Foreskin keratinocyte (primary cell): ENCODE measurements at places on chromosomes 6 and 20. TPM values are rescaled to one million over a fixed set of nuclear protein-coding genes. Genes with fewer than 3 reads are reported as not detected.

Gene MUCL3
- polyA plus RNA-seq, result not detected in 2 replicates

Gene ZSCAN23
- polyA plus RNA-seq, result not detected in 2 replicates

Gene VNN1
- polyA plus RNA-seq, result 0.55 and 0.61 TPM in 2 replicates

Gene FAM83C
- polyA plus RNA-seq, result 2.3 and 3.1 TPM in 2 replicates

Gene ELOVL2
- 0.06 and 0.07 TPM in 2 replicates for polyA plus RNA-seq

Gene PLEKHG1
- 0.60 and 0.64 TPM in 2 replicates for polyA plus RNA-seq

Gene SNAP25
- not detected in 2 replicates for polyA plus RNA-seq

Gene PCSK2
- polyA plus RNA-seq, result not detected in 2 replicates

Gene PDE10A
- not detected in 2 replicates for polyA plus RNA-seq

Gene CRISP3
- polyA plus RNA-seq, result not detected in 2 replicates

Gene ADGB
- not detected in 2 replicates for polyA plus RNA-seq

Gene SIRPB1
- polyA plus RNA-seq, result 0.32 and 0.35 TPM in 2 replicates

Gene HLA-B
- polyA plus RNA-seq, result 319 and 484 TPM in 2 replicates

Gene PI16
- 0.02 TPM in 1 of 2 replicates, not detected in the other for polyA plus RNA-seq

Gene TTBK1
- 0.02 and 0.06 TPM in 2 replicates for polyA plus RNA-seq

Gene TFAP2B
- polyA plus RNA-seq, result 0.23 and 0.63 TPM in 2 replicates

Gene ADGRF5
- polyA plus RNA-seq, result not detected in 2 replicates

Gene HSPA12B
- polyA plus RNA-seq, result 0.02 TPM in 2 replicates

Gene FGD2
- 0.04 TPM in 1 of 2 replicates, not detected in the other for polyA plus RNA-seq

Gene BMP6
- 0.07 and 1.0 TPM in 2 replicates for polyA plus RNA-seq

Gene TGM3
- not detected in 2 replicates for polyA plus RNA-seq

Gene NKX2-4
- polyA plus RNA-seq, result not detected in 2 replicates

Gene KIF6
- polyA plus RNA-seq, result 0.08 and 0.27 TPM in 2 replicates

Gene ECT2L
- not detected in 2 replicates for polyA plus RNA-seq

Gene CCR6
- polyA plus RNA-seq, result not detected in 2 replicates

Gene SDC4
- polyA plus RNA-seq, result 136 and 143 TPM in 2 replicates

Gene COL11A2
- 0.13 and 0.16 TPM in 2 replicates for polyA plus RNA-seq

Gene RNF182
- 0.27 and 0.30 TPM in 2 replicates for polyA plus RNA-seq

Gene BFSP1
- 1.3 and 1.5 TPM in 2 replicates for polyA plus RNA-seq

Gene ATP9A
- 1.1 and 1.7 TPM in 2 replicates for polyA plus RNA-seq

Gene MLN
- polyA plus RNA-seq, result not detected in 2 replicates

Gene PKIB
- polyA plus RNA-seq, result 0.94 and 2.8 TPM in 2 replicates

Gene UBE2J1
- 14.0 and 14.9 TPM in 2 replicates for polyA plus RNA-seq

Gene SLC17A1
- not detected in 2 replicates for polyA plus RNA-seq

Gene SCUBE3
- polyA plus RNA-seq, result under 0.01 and 0.01 TPM in 2 replicates

Gene TSBP1
- not detected in 2 replicates for polyA plus RNA-seq

Gene EDN3
- not detected in 2 replicates for polyA plus RNA-seq

Gene LY6G6D
- polyA plus RNA-seq, result not detected in 2 replicates

Gene DNMT3B
- 0.79 and 1.1 TPM in 2 replicates for polyA plus RNA-seq

Gene OR2B6
- polyA plus RNA-seq, result not detected in 2 replicates

Gene CDH4
- 5.9 and 7.3 TPM in 2 replicates for polyA plus RNA-seq

Gene BCAS1
- not detected in 2 replicates for polyA plus RNA-seq

Gene GTSF1L
- polyA plus RNA-seq, result not detected in 2 replicates

Gene CST2
- polyA plus RNA-seq, result not detected in 2 replicates

Gene AKAP12
- polyA plus RNA-seq, result 1.1 and 4.3 TPM in 2 replicates

Gene EFHC1
- 10.6 and 11.4 TPM in 2 replicates for polyA plus RNA-seq

Gene SLC26A8
- polyA plus RNA-seq, result 0.01 and 0.13 TPM in 2 replicates

Gene LPA
- not detected in 2 replicates for polyA plus RNA-seq

Gene HACE1
- polyA plus RNA-seq, result 2.3 and 2.6 TPM in 2 replicates

Gene CLDN20
- polyA plus RNA-seq, result not detected in 2 replicates

Gene ADGRB3
- not detected in 2 replicates for polyA plus RNA-seq

Gene DXO
- 14.4 and 19.3 TPM in 2 replicates for polyA plus RNA-seq

Gene TMEM244
- polyA plus RNA-seq, result 0.17 TPM in 1 of 2 replicates, not detected in the other

Gene NFATC2
- under 0.01 TPM in 1 of 2 replicates, not detected in the other for polyA plus RNA-seq

Gene ACSS1
- 4.0 and 4.1 TPM in 2 replicates for polyA plus RNA-seq
